ENCODE measurements at places on chromosomes 4 and X.

DNA sequence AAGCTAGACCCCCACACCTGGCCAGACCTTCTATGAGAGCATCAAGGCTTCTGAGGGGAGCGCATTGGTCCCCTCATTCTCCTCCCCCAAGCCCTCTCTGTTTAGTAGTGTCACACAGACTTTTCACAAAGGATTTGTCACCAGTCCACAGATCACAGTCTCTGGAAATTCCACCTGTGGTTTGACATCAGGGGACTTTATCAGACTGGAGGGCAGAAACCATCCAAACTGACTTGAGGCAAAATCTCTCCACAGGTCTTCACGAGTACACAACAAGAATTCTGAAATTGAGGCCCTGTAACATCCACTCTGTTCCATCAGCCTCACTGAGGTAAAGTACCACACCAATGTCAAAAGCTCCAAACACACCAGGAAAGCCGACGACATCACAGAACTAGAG is 112.5 kb downstream of the SH3KBP1 start:
- no peak for DNase-seq

- no peak for DNase-seq
Observed at GRCh38 chr4:17758485-17758884, 22.9 kb downstream of the FAM184B start.

GRCh38 chr4:105751718-105752299 is 43.2 kb downstream of the GSTCD start:
- DNase-seq: no peak

GRCh38 chr4:3226467-3226866 is 22.5 kb upstream of the MSANTD1 start:
- no peak for DNase-seq

DNA sequence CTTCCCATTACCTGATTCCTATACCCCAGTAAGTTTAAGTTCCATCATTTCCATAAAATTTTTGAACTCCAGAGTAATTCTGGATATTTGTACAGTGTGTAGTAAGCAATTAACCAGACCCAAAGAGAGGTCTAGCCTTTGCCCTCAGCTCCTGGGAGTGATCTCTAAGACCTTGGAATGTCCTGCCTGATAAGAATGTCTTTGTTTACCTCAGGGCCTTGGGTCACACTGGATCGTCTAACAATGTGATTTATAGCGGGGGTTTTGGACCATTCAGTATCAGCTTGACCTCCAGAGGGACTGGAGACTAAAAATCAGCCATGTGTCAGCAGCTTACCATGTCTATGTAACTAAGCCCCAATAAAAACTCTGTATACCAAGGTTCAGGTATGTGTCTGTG is 330.9 kb upstream of the PPP1R2C start:
- DNase-seq: no peak

DNA sequence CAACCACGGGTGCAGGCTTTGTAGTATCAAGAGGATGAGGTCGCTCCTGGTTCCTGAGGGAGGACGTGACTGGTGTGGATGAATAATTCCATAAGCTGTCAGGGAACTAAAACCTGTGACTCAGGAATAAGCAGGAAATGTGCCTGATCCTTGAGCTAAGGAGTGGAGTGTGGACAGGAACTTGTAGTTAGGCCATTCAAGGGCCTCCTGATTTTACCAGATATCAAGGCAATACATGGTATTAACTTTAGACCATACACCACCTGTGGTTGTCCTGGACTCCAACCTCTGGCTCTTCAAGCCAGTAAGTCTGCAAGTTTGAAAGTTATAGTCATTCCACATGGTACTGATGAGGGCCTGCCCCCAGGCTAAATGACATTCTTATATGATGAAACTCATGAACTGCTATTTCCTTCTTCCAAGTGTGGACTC is 12.1 kb upstream of the ING2 start:
- DNase-seq: no peak

GRCh38 chrX:48509245-48509590 is 426 bp downstream of the PORCN start:
- DNase-seq: no peak

DNA sequence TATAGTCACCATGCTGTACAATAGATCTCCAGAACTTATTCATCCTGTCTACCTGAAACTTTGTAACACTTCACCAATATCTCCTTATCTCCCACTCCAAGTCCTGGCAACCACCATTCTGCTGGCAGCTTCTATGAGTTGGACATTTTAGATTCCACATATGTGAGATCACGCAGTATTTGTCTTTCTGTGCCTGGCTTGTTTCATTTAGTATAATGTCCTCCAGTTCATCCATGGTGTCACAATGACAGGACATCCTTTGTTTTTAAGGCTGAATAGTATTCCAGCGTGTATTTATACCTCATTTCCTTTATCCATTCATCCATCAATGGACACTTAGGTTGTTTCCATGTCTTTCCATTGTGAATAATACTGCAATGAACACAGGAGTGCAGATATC is 198.7 kb downstream of the QDPR start:
- no peak for DNase-seq
